ENCODE measurements at places on chromosomes 11 and 22.
A peak's percentile ranks its signal among the peaks of the same experiment; 100 is the strongest.

GRCh38 chr11:65892661-65893317, 2.3 kb downstream of the CCDC85B start:
- DNase-seq: peak; percentile 51

GRCh38 chr11:43992183-43992582, 49.7 kb downstream of the C11orf96 start:
- DNase-seq: no peak

DNA sequence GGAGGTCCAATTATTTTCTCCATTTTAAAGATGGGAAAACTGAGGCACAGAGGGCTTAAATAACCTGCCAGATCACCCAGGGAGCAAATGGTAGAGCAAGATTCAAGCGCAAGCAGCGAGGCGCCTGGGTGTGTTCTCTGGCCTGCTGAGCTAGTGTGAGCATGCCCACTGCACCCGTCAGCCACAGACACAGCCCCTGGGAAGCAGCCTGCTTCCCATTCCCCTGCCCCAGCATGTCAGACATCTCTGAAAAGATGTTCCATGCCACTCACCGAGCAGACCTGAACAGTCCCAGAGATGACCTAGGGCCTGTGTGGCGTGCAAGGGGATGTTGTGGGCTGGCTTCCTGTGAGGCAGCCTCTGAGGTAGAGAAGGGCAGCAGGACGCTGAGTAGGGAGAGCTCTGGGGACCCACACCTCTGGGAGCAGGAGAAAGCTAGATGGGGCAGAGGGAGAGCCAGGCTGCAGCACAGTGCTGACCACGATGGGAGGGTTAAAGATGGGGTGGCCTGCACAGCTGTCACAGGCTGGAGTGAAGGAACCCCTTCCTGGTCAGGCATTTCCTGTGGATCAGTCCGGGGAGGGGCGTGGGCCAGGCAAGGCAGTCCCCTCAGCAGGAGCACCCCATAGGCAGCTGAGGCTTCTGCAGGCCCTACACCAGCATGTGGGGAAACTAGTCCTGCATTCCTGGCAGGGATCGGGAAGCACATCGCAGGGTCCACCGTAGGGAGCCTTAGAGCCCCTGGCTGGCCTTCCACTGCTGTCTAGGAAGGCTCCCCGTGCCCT, 101.4 kb downstream of the GALNT18 start:
- no peak for DNase-seq

GRCh38 chr11:61630089-61630488, 49.2 kb upstream of the SYT7 start:
- no peak for DNase-seq

DNA sequence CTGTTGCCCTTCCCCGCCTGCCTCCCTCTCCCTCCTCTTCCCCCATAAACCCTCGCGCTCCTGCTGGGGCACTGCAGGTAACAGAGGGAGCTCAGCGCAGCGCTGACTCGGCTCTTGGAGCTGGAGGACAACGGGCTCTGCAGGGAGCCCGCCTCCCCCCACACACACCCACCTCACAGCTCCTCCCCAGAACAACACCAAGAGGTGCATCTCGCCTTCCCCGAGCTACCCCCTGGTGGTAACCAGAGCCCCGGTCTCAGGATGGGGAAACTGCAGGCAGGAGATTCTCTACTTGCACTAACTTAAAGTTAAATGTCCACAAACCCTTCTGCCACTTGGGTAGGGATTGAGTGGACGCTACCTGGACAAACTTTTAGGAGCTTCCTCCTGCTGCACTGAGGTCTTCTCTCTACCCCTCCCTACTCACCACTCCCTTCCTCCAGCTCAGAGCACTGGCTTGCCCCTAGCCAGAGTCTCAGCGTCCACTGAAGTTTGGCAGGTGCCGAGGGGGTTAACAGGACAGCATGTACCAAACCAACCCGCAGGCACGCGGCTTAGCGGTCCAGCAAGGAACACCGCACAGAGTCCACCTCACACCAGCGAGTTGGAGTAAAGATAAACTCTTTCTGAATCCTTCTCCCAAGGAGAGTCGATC, 4.0 kb upstream of the SCN4B start:
- peak; percentile 16 for DNase-seq

DNA sequence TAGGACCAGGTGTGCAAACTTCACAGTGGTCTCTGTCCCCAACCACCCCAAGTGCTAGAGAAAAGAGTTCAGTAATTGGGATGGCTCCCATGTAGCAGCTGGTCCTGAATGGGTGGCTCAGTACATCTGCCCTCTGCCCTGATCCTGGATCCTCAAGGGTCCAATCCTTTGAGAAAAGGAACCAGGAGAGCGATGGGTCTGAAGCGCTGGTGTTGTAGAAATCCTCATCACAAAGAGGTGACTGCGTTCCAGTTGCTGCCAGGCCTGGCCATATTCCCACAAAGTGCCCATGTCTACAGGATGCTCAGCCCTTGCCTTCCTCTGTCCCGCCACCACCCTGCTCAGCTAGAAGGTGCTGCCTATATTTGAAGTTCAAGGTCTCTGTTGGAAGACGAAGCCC, 6.2 kb upstream of the C22orf39 start:
- DNase-seq: no peak

- no peak for DNase-seq
Measured at GRCh38 chr11:12799334-12799835, 125.2 kb downstream of the TEAD1 start.

DNA sequence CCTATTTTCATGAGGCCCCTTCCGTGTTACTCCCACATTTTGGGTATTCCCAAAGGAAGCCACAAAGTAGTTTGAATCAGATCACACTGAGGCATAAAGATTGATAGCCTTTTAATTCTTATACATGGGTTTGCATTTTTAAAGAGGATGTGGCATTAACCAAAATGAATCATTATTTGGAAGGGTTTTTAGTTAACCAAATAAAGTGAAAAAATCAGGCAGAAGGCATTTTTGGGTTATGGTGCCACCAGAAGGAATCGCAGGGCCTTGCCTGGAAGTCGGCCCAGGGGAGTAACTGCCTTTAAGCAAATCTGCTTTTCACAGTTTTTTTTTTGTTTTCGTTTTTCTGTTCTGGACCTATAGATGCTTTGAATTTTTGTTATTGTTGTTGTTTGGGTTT, 55.4 kb downstream of the HSD17B12 start:
- peak; percentile 47 for DNase-seq

DNA sequence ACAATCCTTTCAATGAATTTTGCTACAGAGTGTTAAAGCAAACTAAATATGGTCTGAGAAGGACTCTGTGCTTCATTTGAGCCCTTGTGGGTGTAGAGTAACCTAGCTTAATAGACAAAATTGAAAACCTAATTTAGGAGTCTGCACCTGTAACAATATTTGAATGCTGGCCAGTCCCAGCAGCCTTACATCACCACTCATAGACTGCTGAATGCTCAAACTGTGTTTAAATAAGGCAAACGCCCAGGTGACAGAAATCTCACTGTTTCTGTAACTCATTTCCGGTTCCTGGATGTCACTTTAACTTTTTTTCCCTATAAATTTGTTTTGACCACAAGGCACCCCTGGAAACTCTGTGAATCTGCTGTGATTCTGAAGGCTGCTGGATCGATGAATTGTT, 45.5 kb upstream of the GLYATL1B start:
- DNase-seq: no peak

- DNase-seq: peak; percentile 15
Measured at GRCh38 chr11:2691991-2692875, 7.6 kb downstream of the KCNQ1OT1 start.

DNA sequence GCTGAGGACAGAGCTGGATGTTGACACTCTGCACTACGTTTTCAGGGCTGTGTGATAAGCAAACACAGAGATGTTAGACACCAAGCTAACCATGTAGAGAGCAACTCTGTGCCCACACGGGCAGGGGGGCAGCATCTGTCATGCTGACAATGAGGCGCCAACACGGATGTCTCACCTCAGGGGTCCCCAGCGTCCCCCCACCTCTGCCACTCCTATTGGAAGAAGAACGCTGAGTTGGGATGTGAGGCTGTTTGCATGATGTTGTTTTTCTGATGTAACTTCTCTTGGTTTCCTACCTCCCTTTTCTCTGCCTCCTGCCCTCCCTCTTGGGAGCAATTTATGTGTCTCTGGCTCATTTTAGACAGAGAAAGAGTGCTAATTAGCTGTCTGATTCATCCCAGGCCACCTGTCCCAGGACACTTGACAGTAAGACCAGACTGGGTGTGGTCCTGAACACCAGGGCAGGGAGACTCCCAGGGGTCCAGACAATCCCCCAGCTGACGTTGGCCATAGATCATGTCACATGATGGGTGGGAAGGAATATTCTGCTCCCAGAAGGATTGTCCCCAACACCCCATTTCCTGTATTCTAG, 89.2 kb upstream of the NCAM1 start:
- DNase-seq: no peak

- DNase-seq: no peak
Measured at GRCh38 chr22:44964722-44965078, 45.1 kb downstream of the PHF21B start.

GRCh38 chr11:16778876-16779275, 40.4 kb downstream of the C11orf58 start:
- DNase-seq: no peak

- DNase-seq: peak; percentile 26
Measured at GRCh38 chr11:118226296-118226695, 1.5 kb upstream of the JAML start.

GRCh38 chr11:13008061-13008435, 1.1 kb upstream of the RASSF10 start:
- no peak for DNase-seq

- no peak for DNase-seq
Measured at GRCh38 chr11:75311858-75312288, 39.6 kb downstream of the ARRB1 start.

- DNase-seq: no peak
Measured at GRCh38 chr11:32752001-32752400, 42.5 kb downstream of the CCDC73 start.

DNA sequence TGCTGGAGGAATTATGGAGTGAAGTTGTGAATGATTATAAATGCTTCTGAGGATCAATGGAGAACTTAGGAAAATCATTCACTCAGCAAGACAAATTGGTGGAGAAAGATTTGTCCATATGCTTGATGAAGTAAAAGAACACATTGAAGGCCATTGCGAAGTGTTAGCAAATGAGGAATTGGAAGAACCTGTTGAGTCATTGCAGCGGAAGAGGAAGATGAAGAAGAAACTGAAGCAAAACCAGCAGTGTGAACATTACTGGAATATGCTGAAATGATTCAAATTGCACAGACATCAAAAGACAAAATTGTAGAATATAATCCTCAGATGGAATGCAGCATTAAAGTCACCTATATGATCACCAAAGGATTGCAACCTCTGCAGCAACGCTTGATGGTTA, 168.1 kb downstream of the ADAMTS15 start:
- no peak for DNase-seq

DNA sequence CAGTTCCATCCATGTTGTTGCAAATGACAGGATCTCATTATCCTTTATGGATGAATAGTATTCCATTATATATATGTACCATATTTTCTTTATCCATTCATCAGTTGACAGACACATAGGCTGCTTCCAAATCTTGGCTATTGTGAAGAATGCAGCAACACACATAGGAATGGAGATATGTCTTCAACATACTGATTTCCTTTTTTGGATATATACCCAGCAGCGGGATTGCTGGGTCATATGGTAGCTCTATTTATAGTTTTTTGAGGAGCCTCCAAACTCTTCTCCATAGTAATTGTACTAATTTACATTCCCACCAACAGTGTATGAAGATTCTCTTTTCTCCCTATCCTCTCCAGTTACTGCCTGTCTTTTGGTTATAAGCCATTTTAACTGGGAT, 383.9 kb upstream of the CHORDC1 start:
- no peak for DNase-seq

DNA sequence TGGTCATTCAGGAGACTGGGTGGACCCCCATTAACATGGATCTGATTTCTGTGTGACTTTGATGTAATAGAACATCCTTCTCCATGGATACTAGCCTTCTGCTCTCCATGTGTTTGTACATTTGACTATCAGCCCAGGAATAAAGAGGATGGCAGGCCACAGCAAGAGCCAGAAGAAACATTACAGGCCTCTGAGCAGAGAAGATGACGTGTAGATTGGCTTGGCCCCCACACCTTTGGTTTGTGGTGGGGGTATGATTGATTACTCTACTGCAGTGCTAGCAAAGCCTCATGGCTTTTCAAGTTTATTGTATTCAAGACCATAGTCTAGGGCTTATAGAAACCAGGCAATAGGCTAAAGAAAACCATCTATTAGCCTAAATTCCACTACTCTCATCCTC, 77.0 kb downstream of the GRAMD1B start:
- DNase-seq: no peak

- DNase-seq: peak; percentile 65
Measured at GRCh38 chr22:40363059-40363458, 7.3 kb upstream of the SGSM3 start.

- no peak for DNase-seq
Measured at GRCh38 chr11:44031549-44031948, 16.2 kb upstream of the ACCSL start.

DNA sequence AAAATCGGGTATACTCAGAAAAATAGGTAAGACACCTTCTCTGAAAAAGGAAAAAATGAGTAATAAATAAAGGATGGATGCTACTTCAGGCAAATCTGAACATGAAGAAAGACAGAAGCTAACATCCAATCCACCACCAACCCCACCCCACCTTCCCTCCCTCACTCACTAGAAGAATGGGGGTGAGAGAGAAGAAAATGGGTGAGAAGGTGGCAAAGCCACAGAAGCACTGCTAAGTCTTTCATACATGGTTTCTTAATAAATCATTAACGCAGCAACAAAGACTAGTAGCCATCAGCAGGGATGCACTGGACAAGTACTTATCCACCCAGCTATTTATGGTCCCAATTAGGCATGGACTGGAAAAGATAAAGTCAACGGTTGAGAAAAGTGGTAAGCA, 5.9 kb downstream of the FHIP1B start:
- no peak for DNase-seq

DNA sequence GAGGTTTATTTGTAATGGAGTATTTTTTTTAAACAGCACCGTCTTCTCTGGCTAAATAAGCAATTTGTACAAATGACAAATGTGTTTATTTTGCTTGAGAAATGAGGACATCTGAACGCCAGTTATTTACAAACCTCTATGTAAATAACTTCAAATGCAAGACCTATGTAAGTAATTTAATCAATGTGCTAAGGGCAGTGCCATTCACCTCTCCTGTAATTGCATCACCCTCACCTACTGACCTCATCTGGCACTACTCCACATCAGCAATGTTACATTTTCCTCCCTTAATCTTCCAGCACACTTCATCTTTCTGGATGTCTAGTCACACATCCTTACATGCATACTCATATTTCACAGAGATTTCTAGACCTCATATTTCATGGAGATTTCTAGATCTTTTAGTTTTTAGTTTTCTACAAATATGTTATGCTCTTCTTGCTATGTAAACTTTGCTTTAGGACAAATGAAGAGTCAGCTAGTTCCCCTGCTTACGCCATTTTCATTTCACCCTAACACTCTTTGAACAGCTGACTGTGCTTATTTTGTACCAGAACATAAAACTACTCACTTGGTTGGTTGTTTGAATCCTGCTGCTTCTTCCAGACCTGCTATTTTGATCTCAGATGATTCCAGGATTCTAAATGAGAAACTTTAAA, 238.6 kb downstream of the GRM5 start:
- no peak for DNase-seq

Measured in ELR (cell line).